ENCODE measurements at places on chromosomes 6 and 20. TPM values are rescaled to one million over a fixed set of nuclear protein-coding genes. Genes with fewer than 3 reads are reported as not detected.

Gene DPPA5
- not detected for polyA plus RNA-seq

Gene SLC17A1
- polyA plus RNA-seq, result not detected

Gene CFB
- 297 TPM for polyA plus RNA-seq

Gene KCNK5
- 6.0 TPM for polyA plus RNA-seq

Gene LGSN
- 0.04 TPM for polyA plus RNA-seq

All from lung (tissue), 17 donors.